MM.1S (cell line): ENCODE measurements at places on chromosomes 13 and 19.
A peak's percentile ranks its signal among the peaks of the same experiment; 100 is the strongest.

GRCh38 chr19:16301999-16302694, 22.5 kb upstream of the KLF2 start:
- DNase-seq, result no peak

DNA sequence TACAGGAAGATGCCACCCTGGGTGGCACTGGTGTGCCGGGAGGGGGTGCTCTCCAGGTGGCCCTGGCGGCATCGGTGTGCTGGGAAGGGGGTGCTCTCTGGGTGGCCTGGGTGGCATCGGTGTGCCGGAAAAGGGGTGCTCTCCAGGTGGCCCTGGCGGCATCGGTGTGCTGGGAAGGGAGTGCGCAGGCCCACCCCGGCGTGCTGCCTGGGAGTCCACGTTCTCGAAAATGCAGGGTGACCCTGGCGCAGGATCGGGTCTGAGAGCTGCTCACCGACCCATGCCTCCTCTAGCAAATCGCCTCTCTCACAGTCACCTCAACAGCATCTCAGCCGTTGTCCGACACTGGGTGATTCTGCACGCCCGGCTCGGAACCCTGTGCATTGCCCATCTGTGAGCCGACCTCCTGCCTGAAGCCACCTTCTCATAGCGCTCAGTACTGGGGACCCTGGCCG, 36.4 kb downstream of the RASA3 start:
- no peak for DNase-seq

DNA sequence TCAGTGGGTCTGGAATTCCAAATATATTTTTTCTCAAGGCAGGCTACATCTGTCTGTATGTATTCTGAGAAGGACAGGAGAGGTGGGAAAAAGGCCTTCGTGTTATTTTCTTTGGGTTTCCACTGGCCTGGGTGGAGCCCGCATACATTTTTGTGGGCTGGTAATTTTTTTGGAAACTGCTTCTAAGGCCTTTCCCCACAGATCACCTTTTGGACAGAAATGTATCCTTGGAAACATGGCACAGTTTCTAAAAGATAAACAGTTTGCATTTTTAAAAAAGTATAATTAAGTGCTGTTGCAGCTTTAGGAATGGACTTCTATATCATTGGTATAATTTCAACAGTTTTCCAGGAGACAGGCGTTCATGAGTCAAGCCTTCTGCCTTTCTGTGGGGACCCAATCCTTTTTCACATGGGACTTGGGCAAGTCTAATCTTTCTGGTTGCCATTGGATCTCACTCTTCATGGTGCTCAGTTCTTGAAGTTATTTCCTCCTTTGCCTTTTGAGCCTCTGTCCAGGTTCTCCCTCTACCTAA, 8.9 kb downstream of the RFX2 start:
- no peak for DNase-seq

- no peak for DNase-seq
Measured at GRCh38 chr19:16969135-16969534, 57.5 kb downstream of the CPAMD8 start.

DNA sequence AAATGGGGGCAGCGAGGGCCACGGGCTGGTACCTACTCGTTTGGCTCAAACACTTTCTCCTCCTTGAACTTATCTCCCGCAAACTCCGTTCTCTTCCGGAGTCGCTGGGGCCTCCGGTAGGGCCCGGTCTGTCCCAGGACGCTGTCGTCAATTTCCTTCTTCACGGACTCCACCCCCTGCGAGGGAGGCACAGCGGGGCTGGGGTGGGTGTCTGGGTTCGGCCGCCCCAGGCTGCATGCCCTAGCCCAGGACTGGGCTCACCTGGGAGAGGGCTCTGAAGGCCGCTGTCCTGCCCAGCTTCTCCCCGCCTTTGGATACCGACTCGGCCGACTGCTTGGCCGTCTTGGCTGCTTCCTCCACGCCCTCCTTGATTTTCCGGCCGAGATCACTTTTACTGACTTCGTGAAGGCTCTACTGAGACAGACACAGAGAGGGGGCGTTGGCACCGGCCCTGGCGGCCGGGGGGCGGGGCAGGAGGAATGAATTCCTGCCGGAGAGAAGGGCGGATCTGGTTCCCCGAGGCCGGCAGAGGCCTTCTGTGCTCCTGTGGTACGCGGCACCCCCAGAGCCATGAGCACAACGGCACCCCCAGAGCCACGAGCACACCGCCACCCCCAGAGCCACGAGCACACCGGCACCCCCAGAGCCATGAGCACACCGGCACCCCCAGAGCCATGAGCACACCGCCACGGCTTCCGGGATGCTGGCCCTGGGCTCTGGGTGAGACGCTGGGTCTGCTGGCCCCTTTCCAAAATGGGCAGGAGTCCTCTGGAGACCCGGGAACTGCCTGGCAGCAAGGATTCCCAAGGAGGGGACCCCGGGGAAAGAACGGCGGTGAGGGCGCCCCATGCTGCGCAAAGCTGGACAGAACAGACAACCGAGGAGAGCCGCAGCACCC, 8.1 kb upstream of the CTXN1 start:
- DNase-seq, result no peak

- DNase-seq, result no peak
Measured at GRCh38 chr19:6047256-6047655, 63.0 kb downstream of the RFX2 start.

DNA sequence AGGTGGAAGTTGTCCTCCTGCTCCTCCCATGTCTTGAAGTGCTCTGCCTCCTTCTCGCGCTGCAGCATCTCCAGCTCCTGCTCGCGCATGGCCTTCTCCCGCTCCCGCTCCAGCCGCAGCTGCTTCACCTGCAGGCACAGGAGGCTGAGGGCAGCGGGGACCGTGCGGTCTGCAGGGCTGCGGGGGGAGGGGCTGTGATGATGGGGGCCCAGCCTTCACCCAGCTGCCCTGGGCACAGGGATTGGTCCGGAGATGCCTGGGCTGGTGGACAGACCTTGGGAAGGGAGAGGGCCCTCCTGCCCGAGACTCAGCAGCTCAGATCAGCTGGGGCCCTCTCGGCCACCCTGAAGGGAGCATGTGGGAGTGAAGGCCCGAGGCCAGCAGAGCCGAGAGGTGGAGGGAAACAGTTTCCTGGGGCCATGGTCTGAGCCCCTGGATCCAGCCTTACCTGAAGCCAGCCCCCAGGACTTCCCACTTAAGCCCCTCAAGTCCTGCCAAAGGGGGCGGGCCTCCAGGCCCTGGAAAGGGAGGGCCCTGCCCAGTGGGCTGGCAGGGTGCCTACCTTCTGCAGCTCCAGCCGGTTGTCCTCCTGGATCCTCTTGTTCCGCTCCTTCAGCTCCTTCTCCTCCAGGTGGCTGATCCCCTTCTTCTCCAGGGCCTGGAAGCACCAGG, 6.3 kb downstream of the CACTIN start:
- DNase-seq, result no peak

- DNase-seq, result no peak
Measured at GRCh38 chr13:51811046-51811445, 7.1 kb upstream of the DHRS12 start.

DNA sequence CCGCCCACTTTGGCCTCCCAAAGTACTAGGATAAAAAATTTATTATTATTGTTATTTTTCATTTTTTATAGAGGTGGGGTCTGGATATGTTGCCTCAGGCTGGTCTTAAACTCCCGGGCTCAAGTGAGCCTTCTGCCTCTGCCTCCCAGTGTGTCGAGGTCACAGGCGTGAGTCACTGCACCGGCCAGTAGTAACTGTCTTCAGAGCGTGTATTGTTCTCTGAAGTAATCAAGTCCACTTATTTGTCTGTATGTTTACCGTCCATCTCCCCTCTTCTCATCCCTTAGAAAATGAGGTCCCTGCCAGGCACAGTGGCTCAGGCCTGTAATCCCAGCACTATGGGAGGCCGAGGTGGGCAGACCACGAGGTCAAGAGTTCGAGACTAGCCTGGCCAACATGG, 18.2 kb upstream of the SULT2B1 start:
- DNase-seq, result no peak

- DNase-seq, result no peak
Measured at GRCh38 chr13:46541210-46541609, 11.8 kb upstream of the LRCH1 start.

DNA sequence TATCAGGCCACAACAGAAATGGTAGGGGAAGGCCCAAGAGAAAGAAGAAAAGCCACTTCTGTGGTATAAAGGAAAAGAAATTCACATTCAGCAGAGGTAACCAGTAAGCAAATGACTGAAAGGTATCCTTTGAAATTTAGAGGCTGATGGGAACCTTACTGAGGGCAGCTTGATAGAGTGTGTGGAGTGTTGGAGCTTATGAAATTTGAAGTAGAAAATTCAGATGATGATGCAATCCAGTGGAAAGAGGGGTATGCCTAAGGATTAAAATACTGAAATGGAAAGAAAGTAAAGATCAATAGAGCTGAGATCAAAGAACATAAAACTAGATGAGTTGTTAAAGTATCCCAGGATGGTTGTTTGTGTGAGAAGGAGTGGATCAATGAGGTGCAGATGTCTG, 42.8 kb upstream of the RFXAP start:
- no peak for DNase-seq

GRCh38 chr13:45258334-45258675, 57.5 kb upstream of the KCTD4 start:
- no peak for DNase-seq

DNA sequence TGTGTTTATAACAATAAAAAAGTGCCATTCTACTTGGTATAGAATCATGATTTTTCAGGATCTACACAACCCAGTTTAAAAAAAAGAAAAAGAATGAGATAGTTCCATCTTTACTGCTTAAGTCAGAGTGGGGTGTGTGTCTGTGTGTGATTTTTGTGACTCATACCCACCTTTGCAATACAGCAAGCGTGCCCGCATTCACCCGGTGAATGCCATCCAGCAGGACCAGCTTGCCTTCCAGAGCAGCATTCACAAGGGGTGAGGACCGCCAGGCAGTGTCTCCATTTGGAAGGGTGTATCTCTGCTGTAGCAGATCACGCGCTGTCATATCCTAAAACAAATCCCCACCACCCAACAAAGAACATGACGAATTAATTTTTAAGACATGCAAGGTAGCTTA, 127.7 kb downstream of the VWA8 start:
- no peak for DNase-seq

DNA sequence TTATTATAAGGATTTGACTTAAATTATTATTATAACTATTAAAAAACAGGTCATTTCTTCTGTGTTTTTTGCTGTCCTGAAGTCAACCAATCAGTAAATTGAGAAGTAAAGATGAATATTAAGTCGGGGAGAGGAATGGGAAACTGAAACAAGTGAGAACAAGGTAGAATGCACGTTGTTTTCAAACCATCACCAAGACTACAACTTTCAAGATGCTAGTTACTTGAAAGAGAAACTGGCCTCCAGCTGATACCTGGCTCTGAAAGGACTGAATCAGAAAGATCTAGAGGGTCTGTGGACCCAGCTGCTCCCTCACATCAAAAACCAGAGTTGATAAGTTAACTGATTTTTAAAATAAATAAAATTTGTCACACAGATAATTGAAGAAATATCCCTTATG, 1301.5 kb upstream of the ATXN8OS start:
- peak; percentile 46 for DNase-seq

DNA sequence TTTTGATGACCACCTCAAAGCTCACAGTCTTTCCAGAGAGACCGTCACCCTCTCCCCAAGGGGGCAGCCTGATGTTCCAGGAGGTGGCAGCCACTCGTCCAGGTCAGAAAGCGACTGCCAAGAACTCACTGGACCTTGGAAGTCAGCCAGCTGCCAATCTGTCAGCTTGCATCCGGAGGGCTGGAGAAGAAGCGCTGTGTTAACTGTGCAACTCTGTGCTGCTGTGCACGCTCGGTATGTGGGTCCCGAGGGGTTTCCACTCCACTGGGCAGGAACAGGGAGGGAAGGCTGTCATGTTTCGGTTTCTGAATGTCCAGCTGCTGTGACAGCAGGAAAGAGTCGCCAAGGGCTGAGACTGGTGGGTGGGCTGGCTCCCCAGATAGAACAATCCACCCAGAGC, 89.2 kb downstream of the CACNA1A start:
- DNase-seq, result no peak
